NCI-H2081 treated with DMSO at 0.1 percent for 48 hours (cell line): ENCODE measurements at places on chromosomes 12 and 14.

DNA sequence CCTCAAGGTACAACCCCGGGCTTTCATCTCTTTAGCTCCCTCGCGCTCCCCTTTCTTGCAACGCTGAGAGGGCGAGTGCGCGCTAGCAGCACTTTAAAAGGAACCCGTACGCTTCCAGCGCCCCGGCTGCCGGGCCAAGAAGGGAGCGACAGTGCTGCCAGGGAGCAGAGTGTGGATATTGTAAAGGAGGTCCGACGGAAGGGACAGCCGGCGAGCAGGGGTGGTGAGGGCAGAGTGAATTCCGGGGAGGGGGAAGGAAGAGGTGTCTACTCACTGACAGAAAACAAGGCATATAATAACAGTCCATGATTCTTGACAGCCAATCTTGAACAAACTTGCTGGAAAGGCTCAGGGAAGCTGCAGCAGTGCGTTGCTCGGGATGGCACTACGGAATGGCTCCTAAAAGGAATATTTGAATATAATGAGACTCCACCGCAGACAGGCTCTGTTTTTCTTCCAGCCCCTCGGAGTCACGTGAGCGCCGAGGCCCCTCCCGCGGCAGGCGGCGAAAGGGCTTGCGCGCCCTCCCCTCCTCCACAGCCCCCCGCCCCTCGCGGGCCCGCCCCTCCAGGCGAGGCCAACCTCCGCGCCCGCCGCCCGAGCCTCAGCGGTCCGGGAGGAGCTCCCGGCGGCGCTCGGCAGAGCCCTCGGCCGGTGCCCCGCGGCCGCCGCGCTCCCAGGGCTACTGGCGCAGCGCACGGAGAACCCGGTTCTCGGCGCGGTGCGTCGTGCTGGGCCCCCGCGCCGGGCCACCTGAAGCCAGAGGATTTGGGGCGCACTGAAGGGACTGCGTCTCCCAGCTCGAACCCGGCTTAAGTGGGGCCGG lies 3.4 kb downstream of the BMP4 start:
- DNase-seq: no peak

- DNase-seq: no peak
Observed at GRCh38 chr12:31958569-31959160, 550 bp upstream of the RESF1 start.

DNA sequence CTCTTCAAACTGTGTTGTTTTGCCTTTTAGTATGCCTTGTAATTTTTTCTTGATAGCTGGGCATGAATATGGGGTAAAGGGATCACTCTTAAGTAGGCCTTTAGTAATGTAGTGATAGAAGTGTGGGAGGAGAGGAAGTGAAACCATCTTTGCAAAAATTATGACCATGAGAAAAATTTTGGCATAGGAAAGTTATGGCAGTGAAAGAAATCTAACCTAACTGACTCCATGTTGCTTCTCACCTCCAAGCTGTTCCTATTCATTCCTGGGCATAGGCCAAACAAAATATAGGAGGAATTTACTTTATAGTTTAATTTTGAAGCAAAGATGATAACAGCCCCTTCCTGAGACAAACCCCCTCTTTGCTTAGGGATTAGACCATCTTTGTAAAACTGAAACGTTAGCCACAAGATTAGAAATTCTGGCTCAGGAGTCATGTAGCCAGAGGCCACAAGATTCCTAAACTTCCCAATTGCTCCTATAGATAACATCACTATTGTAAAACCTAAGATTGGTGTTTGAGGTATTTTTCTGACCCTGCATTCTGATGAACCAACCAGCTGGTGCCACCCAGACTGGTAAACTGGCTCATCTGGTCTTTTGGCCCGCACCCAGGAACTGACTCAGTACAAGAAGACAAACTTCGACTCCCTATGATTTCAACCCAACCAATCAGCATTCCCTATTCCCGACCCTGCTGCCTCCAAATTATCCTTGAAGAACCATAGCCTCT lies 45.8 kb downstream of the CRADD start:
- DNase-seq: no peak

GRCh38 chr12:83016218-83016835 lies 329.6 kb downstream of the TMTC2 start:
- no peak for DNase-seq

- no peak for DNase-seq
Observed at GRCh38 chr12:40225984-40226602, 1.3 kb downstream of the LRRK2 start.

- DNase-seq: no peak
Observed at GRCh38 chr14:97346675-97347074, 549.5 kb downstream of the VRK1 start.

DNA sequence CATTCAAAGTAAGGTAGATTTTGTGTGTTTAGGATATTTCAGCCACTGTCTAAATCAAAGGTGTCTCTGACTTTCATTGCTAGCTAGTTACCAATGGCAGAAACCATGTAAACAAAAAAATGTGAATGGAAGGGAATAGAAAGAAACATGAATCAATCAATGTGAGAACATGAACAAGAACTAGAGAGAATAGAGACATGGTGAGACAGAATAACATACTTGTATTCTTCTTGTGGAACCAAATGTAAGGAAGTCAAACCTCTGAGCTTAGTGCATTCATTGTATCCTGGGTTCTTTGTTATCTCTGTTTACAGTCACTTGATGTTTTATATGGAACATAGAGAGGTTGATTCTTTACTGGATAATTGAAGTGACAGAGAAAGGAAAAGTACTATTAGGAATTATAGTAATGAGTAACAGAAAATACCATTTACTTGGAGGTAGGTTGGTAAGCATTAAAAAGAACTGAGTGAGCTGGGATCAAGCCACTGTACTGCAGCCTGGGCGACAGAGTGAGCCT lies 2.6 kb upstream of the WNK1 start:
- DNase-seq: peak; percentile 7

GRCh38 chr12:128394137-128394536 lies 127.2 kb downstream of the TMEM132C start:
- no peak for DNase-seq

DNA sequence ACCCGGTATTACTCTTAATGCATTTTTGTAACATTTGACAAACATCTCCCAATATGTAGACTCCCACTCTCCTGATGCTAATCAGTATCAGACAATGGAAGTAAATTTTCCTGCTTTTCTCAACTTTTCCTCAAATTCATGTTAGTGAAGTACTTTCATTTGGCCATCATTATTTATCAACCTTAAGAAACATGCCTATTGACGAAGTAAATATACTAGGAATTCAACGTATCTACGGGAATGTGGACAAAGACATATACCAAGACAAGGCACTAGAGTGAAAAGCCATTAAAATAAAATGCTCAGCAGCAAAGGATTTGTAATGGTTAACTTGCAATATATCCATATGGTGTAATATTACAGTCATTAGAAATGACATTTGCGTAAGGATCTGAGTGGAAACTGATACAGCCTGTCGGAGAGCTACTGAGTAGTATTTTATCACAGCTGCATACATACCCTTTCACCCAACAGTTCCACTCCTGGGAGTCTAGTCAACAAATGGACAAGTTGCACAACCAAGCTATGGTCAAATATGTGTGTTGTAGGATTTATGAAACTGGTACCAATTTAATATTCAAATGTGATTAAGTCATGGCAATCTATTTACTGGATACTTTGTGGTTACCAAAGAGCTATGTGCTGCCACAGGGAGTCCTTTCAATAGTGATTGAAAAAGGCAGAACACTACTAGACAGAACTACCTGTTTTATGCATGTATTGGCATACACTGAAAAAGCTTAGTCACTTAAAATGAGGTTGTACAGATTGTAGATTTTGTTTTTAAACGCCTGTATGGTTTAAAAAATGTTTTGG lies 26.5 kb downstream of the NUDT4 start:
- DNase-seq: no peak

- DNase-seq: no peak
Observed at GRCh38 chr14:53748691-53749090, 207.9 kb downstream of the BMP4 start.

GRCh38 chr14:49970474-49971147 lies 77.7 kb downstream of the ARF6 start:
- no peak for DNase-seq

DNA sequence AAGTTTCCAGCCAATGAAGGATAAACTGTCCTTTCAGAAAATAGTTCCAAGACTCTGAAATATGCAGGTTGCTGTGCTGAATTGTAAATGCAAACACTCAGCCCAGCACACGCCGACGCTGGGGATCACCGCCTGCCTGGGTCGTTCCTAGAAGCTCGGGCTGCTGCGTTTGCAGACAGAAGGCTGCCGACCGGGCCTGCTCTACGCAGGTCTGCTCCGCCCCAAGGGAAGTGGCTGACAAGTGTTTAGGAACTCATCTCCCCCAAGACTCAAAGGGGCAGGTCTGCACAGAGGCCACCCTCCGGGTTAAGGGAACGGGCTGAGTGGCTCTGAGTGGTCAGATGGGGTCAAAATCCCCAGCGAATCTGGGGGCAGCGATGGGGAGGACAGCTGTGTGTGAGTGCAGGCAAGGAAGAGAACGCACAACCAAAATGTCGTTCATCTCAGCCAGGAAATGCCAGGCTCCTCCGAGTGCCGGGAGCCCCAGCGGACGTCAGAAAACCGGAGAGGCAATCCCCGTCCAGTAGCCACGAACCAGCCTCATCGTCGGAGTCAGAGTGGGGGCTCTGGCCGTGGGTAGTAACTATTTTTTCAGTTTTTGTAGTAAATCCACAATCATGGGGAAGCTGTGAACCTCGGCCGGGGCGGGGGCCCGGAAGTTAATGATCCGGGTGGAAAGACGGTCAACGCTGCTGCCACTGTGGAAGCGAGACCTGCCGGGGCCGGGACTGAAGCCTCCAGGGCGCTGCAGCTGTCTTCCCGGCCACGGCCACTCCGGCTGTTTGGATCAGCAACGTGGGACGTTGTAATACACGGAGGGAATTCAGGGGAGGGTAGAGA lies 6.0 kb downstream of the GALNT9 start:
- DNase-seq: no peak
